ENCODE measurements at places on chromosomes 4 and X.
A peak's percentile ranks its signal among the peaks of the same experiment; 100 is the strongest.

DNA sequence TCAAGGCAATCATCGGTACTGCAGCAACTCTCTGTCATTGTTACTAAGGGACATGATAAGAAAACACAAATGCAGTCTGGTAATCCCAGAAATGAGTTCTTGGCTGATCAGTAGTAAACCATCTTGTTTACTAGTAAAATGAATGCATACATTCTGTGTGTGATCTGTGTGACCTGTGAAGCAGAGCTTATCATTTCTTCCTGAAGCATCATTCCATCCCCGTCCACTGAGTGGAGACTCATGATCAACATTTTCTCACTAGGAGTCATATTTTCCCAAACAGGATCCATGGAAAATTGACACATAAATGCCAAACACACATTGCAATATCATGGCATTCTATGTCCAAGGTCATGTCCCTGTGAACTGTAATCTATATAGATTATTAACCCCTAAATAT, 226.1 kb downstream of the ANKRD50 start:
- no peak for DNase-seq

DNA sequence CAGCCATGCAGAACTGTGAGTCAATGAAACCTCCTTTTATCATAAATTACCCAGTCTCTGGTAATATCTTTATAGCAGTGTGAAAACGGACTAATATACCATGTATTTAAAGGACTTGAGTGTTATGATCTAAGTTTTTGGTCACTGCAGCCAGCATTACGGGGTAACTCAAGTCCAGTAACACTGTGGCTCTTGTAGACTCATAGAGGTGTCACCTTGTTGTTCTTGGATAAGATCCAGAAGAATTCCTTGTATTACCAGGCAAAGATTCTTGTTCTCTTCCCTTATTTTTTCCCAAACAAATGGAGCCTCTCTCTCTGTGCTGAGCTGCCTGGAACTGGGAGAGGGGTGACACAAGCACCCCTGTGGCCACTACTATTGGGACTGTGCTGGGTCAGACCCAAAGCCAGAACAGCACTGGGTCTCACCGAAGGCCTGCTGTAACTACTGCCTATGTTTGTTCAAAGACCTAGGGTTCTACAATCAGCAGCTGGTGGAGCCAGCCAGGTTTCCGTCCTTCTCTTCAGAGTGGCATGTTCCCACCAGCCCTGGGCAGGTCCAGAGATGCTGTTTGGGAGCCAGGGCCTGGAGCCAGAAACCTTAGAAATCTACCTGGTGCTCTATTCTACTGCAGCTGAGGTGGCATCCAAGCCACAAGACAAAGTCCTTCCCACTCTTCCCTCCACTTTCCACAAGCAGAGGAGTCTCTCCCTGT, 43.7 kb upstream of the MED14 start:
- DNase-seq = no peak

DNA sequence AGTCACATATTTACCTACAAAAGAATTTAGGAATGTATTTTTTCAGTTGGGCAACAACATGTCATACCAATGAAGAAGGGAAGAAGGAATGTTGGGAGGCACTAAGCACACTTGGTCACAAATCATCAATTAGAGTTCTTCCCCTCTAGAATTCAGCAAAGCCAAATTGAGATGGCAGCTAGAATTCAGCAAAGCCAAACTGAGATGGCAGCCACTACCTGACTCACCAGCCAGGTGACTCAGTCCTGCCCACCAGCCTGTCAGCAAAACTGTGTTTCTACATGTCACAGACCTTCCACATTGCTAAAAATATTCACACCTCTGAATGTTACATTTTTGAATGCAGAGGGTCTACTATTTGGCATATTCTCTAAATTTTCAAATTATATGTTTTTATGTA, 63.2 kb upstream of the NOCT start:
- DNase-seq = no peak

- no peak for DNase-seq
Observed at GRCh38 chr4:73714647-73715046, 25.7 kb upstream of the CXCL8 start.

DNA sequence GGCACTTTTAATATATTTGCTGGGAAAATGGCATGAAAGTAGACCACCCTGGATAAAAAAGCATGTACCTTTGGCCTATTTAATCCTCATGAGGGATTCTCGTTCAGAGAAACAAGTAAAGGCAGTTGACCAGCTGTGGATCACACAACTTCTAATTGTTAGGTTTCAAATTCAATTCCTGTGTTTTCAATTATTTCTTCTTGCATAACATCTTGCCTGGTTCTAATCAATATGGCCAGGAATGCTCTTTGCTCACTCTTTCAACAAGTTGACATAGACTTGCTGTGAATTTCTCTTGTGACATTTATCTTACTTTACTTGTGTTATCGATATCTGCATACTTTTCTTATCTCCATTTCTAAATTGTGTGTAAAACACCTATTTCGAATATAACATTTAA, 211.8 kb downstream of the SLC7A11 start:
- DNase-seq = no peak

DNA sequence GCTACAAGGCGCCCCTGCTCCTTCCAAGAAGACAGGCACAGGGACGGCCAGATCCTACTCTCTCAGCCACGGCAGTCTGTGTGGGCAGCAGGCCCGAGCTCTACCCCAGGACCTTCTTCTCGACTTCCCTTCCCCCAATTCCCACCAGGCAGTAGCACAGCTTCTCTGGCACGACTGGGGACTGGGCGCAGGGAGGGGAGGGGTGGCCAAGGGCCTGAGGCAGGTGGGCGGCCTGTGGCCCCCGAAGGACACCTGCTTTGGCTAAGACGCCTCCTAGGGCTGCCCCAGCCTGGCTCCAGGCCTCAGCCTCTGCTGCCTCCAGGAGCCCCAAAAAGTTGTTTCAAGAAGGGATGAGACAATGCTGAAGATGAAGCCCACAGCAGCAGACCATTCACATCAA, 24.2 kb upstream of the IRF2 start:
- DNase-seq = no peak

- peak; percentile 38 for DNase-seq
Observed at GRCh38 chr4:6885953-6886557, 23.6 kb upstream of the TBC1D14 start.

DNA sequence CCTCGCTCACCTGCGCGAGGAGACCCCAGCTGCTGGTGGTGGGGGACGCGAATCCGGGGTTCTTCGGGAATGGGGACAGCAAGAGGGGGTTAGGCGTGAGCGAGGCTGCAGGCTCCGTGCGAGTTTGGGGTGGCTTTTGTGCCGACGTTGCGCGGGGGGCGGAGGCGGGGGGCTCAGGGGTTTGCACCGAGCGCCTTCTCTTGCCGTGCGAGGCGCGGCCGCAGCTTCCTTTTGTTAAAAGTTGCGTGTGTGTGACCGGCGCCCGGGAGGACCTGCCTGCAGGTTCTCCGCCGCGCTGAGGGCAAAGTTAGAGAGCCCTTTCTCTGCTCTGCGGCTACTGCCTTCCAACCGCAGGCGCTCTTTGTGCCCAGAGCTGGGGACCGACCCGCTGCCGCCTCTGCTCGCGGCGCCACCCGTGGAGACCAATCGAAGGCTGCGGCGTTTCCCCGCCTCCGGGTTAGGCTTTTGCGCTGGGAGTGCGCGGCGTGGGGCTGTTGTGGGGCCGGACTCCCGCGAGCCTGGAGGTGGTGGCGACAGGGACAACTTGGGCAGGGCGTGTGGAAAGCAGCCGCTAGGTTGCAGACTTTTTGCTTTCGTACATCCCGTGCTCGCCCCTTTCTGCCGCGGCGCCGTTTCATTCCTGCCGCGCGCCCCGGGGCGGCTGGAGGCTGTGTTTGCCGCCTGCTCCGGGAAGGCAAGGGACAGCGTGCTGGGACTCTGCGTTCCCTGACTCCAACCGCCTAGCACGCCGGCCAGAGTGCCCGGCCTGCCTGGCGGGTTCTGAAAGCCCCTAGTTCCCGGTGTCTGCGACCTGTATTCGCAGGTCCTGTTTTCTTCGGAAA, 716 bp downstream of the KIT start:
- peak; percentile 70 for DNase-seq

Data from lung (tissue), 17 donors.